ENCODE measurements at places on chromosomes 5 and 9. TPM values are rescaled to one million over a fixed set of nuclear protein-coding genes. Genes with fewer than 3 reads are reported as not detected.

LPAR1 gene
- polyA plus RNA-seq, result 28.2 TPM

SLC4A9 gene
- polyA plus RNA-seq, result 20.2 TPM

AK6 gene
- 68.2 TPM for polyA plus RNA-seq

PHF24 gene
- 0.13 TPM for polyA plus RNA-seq

NDFIP1 gene
- polyA plus RNA-seq, result 141 TPM

C5orf46 gene
- polyA plus RNA-seq, result not detected

PCDHGA2 gene
- polyA plus RNA-seq, result 5.9 TPM

NUTM2F gene
- polyA plus RNA-seq, result not detected

GRCh38 chr9:134379831-134380365 lies 53.6 kb downstream of the RXRA start:
- no peak for DNase-seq

DNA sequence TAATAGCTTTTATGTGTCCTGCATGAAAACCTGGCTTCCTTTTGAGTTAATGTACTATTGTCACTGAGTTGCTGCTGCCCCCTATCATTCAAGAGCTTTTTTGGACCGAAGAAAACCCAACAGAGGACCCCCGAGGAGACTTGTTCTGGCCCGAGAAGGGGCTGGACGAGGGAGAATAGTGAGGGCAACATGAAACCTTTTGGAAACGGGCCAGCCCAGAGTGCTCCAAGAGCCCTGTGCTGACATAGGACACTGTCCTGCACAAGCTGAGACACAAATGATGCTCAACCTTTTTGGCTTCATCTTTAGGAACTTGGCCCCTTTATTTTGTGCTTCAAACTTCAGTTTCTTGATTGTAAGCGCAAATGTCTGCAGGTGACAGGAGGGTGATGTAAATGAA lies 4.0 kb upstream of the GADD45G start:
- DNase-seq, result no peak

- no peak for DNase-seq
These were observed 57.0 kb downstream of the WNK2 start for GRCh38 chr9:93240891-93241334.

DNA sequence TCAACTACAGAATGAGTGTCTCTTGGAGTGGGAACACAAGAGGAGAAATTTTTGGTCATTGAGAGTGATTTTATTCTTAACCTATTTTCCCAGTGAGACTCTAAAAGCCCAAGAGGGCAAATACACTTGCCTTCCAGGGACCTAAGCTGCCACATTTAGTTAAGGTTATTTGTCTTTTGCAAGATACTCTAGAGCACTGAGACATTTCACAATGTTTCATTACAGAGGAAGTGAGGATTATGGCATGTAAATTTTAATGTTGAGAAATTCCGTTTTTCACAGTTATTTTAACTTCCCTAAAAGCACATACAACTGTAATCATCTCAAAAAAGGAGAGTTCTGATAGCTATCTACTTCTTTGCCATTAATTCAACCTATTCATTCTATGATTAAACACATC lies 38.7 kb upstream of the RAB3C start:
- no peak for DNase-seq

DNA sequence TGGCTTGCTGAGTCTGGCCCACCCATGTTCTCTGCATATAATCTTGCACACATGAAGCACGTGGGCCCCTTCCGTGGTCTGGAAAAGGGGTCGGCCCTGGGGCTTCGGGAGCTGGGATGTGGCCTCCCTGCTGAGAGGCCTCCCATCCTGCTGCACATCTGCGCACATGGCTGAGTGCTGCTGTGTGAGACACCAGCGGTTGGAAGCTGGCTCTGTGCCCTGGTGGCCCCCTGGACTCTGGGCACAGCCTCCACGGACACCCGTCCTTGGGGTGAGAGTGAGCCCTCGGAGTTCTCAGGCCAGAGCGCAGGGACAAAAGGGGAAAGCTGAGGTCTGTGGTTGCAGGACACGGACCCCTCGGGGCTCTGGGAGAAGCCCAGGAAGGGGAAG lies 115.8 kb downstream of the RXRA start:
- no peak for DNase-seq

GRCh38 chr5:146588331-146589027 lies 72.5 kb upstream of the GPR151 start:
- no peak for DNase-seq

DNA sequence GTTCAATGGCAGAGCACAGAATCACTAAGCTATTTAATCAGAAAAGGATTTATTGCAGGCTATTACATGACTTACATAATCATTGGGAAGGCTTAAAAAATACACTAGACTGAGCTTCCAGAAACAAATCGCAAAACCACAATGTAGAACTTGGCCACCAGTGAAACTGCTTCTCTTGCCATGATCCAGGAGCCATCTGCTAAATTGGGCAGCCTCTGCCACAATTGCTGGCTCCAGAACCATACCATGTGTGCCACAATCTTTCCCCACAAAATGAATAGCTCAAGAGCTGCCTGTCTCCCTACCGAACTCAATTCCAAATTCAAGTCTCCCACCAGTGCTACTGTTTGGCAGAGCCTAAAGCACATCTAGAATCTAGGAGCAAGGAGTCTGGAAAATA lies 9.8 kb upstream of the ERAP1 start:
- DNase-seq, result no peak

DNA sequence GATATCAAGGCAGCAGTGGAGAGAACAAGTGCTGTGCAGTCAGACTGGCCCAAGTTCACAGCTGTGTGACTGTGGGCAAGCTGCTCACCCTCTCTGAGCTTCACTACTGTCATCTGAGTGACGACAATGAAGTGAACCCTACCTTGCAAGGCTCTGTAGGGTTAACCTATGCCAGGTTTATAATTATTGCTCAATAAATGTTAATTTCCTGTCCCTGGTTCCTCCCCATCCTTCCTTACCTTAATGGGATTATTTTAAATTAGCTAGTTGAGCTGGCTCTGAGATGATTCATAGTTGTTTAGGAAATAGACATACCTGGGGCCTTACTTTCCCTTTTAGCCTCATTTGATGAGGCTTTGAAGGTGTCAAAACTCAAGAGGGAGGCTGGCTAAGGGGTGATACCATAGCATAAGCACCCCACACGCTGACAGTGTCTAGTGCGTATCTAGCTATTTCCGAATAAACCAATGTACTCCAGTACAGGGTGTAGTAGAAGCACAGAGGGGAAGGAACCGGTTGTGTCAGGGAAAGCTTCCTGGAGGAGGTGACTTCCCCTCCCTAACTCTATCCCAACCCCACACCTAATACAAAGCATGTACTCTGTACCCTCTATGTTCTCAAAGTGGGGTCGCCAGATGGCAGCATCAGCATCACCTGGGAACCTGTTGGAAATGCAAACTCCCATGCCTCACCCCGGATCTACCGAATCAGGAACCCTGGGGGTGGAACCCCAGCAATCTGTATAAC lies 63.3 kb upstream of the SLC25A51 start:
- no peak for DNase-seq

DNA sequence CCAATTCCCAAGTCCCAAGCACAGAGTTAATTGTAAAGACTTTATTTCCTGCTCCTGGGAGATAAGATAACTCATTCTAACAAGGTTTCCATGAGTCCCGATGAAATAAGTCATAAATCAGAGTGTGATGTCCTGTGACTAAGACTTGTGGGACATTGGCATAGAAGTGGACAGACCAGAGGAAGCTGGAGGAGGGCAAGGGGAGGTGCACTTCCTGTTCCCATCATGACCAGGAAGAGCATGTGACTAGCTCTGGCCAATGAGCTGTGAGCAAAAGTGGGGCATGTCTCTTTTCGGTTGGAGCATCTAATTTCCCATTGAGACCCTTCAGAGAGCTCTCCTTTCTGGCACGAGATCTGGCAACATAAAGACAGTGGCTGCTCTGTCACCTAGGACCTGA lies 100.4 kb downstream of the ZNF354C start:
- DNase-seq, result no peak

- DNase-seq, result no peak
These were observed 74.1 kb downstream of the GALNT10 start for GRCh38 chr5:154264549-154265196.

Measured in right renal pelvis (tissue), 4 donors.